ENCODE measurements at places on chromosomes 1 and 21. TPM values are rescaled to one million over a fixed set of nuclear protein-coding genes. Genes with fewer than 3 reads are reported as not detected.

DNA sequence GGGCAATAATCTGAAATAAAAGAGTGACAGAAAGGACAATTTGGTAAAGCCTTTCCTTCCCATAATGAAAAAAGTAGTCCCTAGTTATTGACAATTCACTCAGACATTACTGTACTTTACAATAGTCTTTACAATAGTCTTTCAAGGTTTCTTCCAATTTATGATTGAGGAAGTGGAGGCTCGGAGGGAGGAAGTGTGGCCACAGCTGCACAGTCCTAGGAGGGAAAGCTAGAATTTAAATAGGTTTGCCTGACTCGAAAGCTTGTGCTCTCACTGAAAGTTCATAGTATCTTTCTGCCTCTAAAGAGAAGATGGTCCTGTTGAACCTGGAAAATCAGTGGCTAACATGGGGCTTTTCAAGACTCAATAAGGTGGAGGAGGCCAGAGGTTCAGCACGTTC lies 203.2 kb downstream of the SDCCAG8 start:
- no peak for DNase-seq

DNA sequence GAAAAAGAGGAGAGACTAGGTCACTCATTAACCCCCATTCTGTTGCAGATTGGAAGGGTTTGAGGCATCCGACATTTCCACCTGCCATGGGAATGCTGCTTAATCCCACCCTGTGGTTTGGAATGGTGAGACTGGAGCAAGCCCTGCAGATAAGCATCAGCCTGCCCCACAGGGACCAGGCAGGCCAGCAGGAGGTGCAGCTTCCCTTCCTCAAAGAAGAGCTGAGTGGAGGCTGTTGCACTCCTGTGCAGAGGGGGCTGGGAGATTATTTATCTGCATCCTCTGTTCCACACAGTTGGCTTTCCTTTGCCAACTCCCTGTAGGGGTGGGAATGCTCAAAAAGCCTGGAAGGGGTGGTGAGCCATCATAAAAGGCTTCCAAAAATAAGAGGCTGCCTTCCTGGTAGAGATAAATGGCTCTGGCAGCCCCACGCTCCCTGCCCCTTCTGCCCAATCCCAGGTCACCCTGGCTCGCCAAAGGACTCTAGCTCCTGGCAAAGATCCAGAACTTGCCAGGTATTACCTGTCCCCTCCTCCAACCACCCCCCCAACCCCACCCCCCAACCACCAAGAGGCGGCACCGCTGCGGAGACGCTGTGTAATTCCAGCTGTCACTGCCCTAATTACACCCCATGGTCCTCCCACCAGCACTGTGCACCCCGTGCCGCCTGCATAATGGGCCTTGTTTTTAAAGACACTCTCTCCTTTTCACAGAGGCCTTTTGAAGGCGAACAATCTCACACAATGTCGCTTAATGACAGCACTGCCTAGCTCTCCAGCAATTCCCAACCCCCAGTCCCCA lies 83.0 kb upstream of the ZC3H12A start:
- peak; percentile 84 for DNase-seq

- peak; percentile 76 for DNase-seq
Observed at GRCh38 chr1:223748405-223748772, 36.0 kb downstream of the CAPN2 start.

GRCh38 chr21:30962013-30962412 lies 76.3 kb downstream of the KRTAP19-8 start:
- DNase-seq, result no peak

DNA sequence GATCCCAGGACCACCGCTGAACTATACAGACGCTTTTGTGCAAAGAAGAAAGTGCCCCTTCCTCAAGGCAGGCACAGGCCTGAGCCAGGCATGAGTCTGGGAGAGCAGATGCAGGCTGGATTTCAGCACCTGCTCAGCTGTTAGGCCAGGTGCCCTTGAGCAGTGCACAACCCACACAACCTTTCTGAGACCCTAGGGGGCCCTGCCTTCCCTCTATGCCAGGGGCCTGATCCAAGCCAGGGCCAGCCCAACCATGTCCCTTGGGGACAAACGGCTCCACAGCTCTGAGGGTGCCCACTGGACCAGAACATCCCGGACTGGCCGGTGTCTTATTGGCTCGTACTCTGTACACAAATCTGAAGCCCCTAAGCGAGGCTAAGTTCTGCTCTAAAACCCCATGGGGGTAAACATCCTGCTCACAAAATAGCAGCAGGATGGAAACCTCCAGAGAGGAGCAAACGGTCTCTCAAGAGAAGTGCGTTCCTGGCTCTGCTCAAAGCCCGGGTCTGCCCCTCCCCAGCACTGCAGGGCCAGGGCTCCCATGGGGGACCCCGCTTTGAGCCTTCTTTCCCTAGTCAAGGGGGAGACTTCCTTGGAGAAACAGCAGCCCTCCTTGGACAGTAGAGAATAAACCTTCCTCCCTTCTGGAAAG lies 275.1 kb downstream of the NPHP4 start:
- DNase-seq, result no peak

DNA sequence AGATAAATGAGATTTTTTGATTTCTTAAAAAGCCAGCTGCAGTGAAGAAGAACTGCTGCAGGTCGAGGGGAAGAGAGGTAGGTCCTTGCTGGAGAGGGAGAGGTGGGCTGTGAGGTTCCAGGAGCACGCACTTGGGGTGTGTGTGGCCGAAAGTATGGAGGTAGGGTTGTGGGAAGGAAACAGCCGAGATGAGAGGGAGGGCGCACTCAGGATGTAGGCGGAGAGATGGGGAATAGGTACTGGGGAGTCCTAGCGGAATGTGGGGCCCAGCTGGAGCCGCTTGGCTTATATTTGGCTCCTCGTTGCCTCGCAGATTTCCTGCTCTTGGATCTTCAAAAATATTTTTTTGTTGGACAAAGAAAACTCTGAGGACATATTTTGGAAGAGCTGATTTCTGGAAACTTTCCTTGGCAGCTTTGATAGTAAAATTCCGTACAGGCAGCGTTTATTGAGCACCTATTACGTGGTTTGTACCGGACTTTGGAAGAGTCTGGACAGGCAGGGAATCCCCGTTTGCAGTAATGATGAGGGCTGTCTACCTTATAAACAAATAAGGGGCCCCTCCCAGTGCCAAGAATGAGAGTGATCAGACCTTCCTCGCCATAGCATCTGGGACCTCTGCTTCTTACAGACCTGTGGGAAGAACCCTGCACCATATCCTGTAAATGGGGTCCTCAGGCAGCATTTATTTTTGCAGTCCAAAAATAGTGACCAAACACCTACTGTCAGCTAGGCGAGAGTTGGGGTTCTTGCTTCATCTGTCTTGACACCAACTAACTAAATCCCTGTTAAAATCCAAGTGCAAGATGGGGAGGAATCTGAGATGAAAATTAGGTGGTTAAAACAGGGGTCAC lies 1.5 kb downstream of the LRRC8D start:
- peak; percentile 70 for DNase-seq

DNA sequence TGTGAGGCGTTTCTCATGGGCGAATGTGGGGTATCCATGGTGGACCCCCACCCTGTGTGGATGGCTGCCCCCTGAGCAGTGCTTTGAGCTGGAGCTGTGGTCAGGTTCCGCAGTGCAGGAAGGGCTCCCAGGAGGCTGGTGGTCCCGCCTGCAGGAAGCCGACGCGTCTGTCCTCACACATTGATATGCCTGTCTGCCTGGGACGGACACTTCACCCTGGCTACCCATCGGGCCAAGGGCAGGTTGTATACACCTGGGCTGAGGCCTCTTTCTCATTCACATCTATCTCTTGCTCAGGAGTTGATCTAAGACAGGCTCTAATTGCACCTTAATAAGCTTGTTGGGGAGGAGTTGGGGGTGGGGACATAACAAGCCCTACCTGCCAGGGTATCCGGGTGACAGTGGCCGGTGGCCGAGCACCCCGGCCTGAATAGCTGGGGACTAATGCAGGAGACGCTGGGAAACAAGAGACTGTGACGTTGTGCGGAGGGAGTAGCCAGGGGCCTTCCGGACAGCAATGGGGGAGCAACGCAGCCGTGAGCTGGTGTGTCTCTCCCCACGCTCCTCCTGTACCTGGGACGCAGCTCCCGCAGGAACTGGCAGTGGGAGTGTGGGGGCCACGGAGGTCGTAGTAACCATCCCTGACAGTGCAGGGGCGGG lies 21.7 kb downstream of the PDXK start:
- DNase-seq, result peak; percentile 94

- no peak for DNase-seq
Observed at GRCh38 chr1:197782722-197783360, 7.6 kb upstream of the DENND1B start.

DNA sequence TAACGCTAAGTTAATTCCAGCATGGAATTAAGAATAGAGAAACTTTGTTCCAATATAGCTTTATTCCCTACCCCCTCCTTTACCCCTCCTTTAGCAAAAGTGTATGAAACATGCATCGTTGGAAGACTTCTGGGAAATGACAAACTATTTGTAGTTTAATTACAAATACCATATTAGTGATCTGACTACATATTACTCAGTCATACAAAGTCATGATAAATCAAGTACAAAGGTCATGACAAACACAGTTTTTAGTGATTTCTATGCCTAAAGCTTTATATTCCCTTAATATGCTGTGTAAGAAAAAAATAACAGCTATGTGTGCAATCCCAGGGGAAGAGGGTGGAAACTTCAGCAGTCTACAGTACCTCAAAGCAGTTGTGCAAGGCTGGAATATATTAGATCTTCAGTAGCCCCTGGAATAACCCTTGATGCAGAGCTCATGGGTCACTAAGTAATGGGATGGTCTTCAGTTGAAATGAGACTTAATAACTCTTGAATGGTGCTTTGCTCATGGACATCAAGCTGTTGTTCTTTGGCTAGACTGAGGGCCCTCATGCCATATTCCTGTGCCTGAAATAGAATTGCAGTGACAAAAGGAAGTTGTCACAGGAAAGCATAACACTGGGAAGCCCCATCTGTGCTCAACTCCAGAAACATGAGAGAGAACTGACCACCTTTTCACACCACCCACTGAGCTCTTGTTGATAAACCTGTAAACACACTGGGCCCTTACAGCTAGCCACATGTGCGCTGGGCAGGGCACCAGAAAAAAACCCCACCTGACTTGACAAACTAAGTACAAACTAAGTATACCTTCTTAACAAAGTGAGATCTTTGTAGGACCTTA lies 25.3 kb downstream of the ZMYND12 start:
- no peak for DNase-seq

DNA sequence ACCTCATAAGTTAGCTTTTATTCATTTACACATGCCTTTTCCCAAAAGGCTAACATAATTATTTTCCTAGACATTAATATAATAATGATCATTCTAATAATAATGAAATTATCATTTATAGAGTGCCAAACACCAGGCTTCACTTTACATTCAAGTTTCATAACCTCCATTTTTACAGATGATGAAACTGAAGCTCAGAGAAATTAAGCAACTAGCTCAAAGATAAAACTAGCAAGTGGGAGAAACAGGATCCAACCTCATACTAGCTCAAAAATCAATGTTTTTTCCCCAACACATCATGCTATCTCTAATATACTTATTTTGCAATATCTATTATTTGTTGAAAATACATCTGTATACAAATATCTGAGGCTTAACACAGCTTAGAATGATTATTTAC lies 14.0 kb downstream of the LPGAT1 start:
- DNase-seq, result no peak

DNA sequence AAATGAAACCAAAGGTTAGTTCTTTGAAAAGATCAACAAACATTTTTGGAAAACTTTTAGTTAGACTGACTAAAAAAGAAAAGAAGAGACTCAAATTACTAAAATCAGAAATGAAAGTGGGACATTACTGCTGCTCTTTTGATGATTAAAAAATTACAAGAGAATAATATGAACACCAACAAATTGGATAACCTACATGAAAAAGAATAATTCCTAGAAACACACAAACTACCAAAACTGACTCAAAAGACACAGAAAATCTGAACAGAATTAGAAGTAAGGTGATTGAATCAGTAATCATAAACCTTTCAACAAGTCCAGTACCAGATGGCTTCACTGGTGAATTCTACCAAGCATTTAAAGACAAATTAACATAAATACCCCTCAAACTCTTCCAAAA lies 5.6 kb downstream of the KIFAP3 start:
- no peak for DNase-seq

- no peak for DNase-seq
Observed at GRCh38 chr21:26127918-26128317, 42.7 kb downstream of the APP start.

DNA sequence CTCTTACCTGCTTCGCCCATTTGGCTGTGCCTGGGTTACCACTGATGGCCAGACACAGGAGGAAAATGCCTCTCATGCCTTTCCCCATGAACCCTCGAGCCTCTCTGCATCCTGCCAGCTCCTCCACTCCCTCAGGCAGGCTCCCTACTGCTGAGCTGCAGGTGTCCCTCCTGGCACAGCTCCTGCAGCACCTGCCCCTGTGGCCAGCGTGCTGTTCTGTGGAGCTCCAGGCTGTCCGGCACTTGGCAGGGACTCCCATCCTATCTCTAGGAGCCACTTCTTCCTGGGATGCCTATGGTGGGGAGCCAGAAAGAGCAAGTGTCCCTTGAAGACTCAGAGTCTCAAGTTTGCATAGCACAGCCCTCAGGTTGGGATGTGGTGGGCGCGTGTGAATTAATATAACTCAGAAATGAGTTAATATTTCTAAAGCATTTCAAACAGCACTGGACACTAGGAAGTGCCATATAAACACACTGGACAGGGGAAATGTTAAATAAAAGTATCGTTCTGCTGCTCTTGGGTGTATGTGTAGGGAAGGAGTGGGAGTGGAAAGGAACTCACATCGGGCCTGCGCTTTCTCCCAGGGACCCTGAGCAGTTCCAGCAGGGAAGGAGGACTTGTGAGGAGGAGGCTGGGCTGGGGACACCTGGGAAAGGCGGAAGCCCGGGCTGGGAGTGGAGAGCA lies 2.7 kb downstream of the LRRC71 start:
- peak; percentile 80 for DNase-seq

The RIMKLA gene
- total RNA-seq, result 1.1 TPM

The PHC2 gene
- 43.9 TPM for total RNA-seq

The TNFRSF8 gene
- total RNA-seq, result 16.0 TPM

Data from H7 (cell line).